Activated CD4-positive, alpha-beta memory T cell treated with anti-CD3 and anti-CD28 coated beads, Interleukin-2, amount 10 ng/mL, durations not matched to agents 7 days and 5 days (primary cell): ENCODE measurements at places on chromosomes 16 and 17.

- no peaks in the 10 kb centered on the region for H3K27me3 ChIP-seq
- peaks cover 19% of the 10 kb centered on the region for H3K4me1 ChIP-seq
- H3K27ac ChIP-seq: peak overlapping the region; percentile 61
- H3K4me3 ChIP-seq: peak overlapping the region; percentile 70
Observed at GRCh38 chr17:45262516-45263476, 902 bp upstream of the SPATA32 start.

GRCh38 chr17:72386619-72387237 is 265.9 kb downstream of the SOX9 start:
- H3K27ac ChIP-seq: no peak overlapping the region
- no peaks in the 10 kb centered on the region for H3K4me1 ChIP-seq
- no peaks in the 10 kb centered on the region for H3K36me3 ChIP-seq
- peaks cover 2% of the 10 kb centered on the region for H3K27me3 ChIP-seq

GRCh38 chr16:7340938-7341337 is 8.3 kb downstream of the RBFOX1 start:
- no peaks in the 10 kb centered on the region for H3K27me3 ChIP-seq
- H3K4me1 ChIP-seq: no peaks in the 10 kb centered on the region
- H3K27ac ChIP-seq: no peak overlapping the region

DNA sequence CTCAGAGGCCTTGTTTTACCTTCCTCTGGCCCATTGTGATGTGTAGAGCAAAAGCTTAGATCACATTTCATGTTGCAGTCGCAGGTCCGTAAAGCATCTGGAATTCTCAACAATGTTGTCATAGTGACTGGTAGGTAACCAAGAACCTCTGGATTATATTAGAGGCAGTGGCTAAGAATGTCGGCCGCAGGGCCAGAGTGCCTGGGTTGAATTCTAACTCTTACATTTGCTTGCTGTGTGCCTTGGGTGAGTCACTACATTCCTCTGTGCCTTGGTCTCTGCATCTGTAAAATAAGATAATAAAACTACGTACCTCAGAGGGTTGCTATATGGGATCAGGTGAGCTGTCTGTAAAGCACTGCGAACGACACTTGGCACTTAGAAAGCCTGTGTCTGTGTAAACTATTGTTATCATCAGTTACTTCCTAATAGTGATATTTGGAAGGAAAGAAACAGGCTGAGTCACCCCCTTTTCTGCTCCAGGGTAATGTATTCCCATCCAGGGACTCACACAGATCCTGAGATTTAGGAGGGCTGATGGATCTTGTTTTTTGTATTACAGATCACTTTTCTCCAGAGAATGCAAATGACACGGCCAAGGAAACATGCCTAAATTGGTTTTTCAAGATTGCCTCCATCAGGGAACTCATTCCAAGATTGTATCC is 52.2 kb downstream of the VPS35L start:
- H3K4me3 ChIP-seq: no peak overlapping the region
- peaks cover 2% of the 10 kb centered on the region for H3K4me1 ChIP-seq
- H3K27ac ChIP-seq: no peak overlapping the region
- no peaks in the 10 kb centered on the region for H3K27me3 ChIP-seq

GRCh38 chr17:40647624-40648383 is at the start of gene SMARCE1:
TSS of gene SMARCE1 (minus strand) at chr17:40647818. CDS start at chr17:40645802, 2,016 bp downstream.
- H3K4me3 ChIP-seq: peak within 1 kb of the TSS; percentile 95
- H3K36me3 ChIP-seq: peaks cover 35% of the 10 kb centered on the region
- H3K27me3 ChIP-seq: no peaks in the 10 kb centered on the region
- H3K4me1 ChIP-seq: peaks cover 52% of the 10 kb centered on the region

GRCh38 chr17:3929181-3929580 is 12.9 kb upstream of the P2RX1 start:
- no peak overlapping the region for H3K4me3 ChIP-seq
- H3K27me3 ChIP-seq: no peaks in the 10 kb centered on the region
- H3K36me3 ChIP-seq: peaks cover 62% of the 10 kb centered on the region
- no peak overlapping the region for H3K27ac ChIP-seq
- DNase-seq: no peak
- no peaks in the 10 kb centered on the region for H3K4me1 ChIP-seq

- H3K27me3 ChIP-seq: no peaks in the 10 kb centered on the region
- H3K4me3 ChIP-seq: peak overlapping the region; percentile 97
Observed at GRCh38 chr17:29588017-29588561, 1.4 kb downstream of the GIT1 start.

GRCh38 chr16:86563469-86564345 is 2.9 kb upstream of the FOXC2 start:
- H3K27ac ChIP-seq: no peak overlapping the region
- H3K36me3 ChIP-seq: no peaks in the 10 kb centered on the region
- H3K27me3 ChIP-seq: peaks cover 42% of the 10 kb centered on the region
- H3K4me3 ChIP-seq: no peak overlapping the region
- H3K4me1 ChIP-seq: peaks cover 8% of the 10 kb centered on the region

DNA sequence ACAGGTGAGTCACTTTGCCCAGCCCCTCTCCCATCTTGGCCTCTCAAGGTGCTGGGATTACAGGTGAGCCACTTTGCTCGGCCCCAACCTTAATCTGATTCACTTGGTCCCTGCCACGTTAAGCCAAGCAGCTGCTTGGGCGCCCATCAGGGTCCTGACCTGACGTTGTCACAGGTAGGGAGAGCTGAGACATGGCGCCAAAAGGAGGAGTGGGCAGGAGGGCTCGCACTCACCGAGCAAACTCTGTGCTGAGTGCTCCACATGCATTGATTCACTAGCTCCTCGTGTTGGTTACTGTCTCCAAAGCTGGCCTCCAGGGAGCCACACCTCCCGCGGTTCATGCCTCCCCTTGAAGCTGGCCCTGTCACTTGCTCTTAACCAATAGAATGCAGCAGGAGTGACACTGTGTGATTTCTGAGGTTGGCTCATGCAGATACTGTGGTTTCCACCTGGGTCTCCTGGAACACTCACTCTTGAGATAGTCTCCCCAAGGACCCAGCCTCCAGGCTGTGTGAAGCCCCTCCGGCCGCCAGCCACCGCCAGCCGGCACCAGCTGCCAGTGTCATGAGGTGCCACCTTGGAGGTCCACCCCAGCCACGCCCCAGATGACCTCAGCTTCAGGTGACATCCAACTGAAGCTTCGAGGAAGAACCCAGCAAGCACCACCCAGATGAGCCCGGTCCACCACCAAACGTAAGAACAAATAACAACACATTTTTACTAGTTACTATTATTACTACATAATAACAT is 223.0 kb downstream of the GSG1L start:
- H3K4me3 ChIP-seq: no peak overlapping the region
- no peak for DNase-seq
- peaks cover 11% of the 10 kb centered on the region for H3K27me3 ChIP-seq
- H3K27ac ChIP-seq: no peak overlapping the region

DNA sequence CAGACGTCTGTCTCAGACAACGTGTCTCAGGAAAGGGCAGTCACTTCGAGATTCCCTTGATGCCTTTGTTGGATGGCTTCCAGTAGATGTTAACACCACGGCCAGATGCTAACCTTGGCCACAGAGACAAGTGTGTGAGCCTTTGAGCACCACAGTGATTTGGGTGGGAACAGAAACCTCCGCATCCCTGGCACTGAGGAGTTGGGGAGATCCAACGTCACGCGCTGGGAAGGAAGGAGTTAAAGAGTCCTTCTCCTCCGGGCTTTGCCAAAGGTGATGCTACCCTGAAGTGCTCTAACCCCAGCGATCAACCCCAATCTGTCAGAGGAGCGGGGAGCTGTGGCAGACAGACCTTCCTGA is 3.0 kb upstream of the ABR start:
- H3K27ac ChIP-seq: no peak overlapping the region
- peaks cover 11% of the 10 kb centered on the region for H3K27me3 ChIP-seq
- H3K4me1 ChIP-seq: peaks cover 10% of the 10 kb centered on the region
- H3K4me3 ChIP-seq: no peak overlapping the region
- no peaks in the 10 kb centered on the region for H3K36me3 ChIP-seq
- no peak for DNase-seq

DNA sequence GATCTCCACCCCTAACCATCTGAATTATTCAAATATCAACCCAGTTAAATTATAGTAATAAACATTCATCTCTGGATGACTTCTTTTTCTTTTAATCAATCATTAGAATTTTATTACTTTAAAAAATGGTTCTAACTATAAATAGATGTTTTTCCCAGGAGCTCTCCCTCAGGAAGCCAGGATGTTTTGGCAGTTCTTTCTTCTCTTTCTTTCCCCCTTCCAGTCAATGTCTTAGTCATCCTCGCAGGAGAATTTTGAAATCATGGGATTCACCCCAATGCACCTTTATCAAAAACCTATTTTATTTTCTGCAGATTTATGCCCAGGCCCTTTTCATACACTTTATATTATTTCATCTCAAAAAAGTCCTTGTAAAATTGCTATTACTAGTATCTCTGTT is 711.6 kb downstream of the CDH11 start:
- no peaks in the 10 kb centered on the region for H3K4me1 ChIP-seq
- no peaks in the 10 kb centered on the region for H3K36me3 ChIP-seq
- no peak overlapping the region for H3K4me3 ChIP-seq
- H3K27me3 ChIP-seq: no peaks in the 10 kb centered on the region
- no peak overlapping the region for H3K27ac ChIP-seq

- no peak overlapping the region for H3K27ac ChIP-seq
- DNase-seq: no peak
- no peaks in the 10 kb centered on the region for H3K36me3 ChIP-seq
Observed at GRCh38 chr16:89048090-89048725, 45.4 kb upstream of the ACSF3 start.

GRCh38 chr17:81061027-81061735 is 26.2 kb downstream of the BAIAP2 start:
- no peak for DNase-seq
- H3K36me3 ChIP-seq: no peaks in the 10 kb centered on the region
- no peak overlapping the region for H3K4me3 ChIP-seq
- no peak overlapping the region for H3K27ac ChIP-seq
- peaks cover 2% of the 10 kb centered on the region for H3K27me3 ChIP-seq

DNA sequence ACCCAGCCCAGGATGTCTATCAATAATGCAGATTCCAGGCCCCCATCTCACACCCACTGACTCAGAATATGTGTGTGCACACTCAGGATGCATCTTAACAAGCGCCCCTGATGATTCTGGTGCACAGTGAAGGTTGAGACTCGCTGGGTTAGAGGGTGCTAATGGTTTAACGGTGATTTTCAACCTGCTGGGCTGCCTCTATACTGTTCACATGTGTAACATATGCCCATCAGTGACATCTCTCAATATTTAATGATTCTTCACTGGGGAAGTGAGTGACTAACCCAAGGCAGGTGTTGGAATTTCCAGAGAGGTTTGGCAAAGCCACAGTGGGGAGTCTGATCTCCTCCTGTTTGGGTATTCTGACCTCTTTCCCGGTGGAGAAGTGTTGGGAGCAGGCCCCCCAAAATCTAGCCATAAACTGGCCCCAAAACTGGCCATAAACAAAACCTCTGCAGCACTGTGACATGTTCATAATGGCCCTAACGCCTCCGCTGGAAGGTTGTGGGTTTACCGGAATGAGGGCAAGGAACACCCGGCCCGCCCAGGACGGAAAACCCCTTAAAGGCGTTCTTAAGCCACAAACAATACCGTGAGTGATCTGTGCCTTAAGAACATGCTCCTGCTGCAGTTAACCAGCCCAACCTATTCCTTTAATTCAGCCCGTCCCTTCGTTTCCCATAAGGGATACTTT is 4.1 kb upstream of the DOC2B start:
- H3K27me3 ChIP-seq: peaks cover 30% of the 10 kb centered on the region
- no peaks in the 10 kb centered on the region for H3K36me3 ChIP-seq
- H3K27ac ChIP-seq: no peak overlapping the region
- H3K4me3 ChIP-seq: no peak overlapping the region

DNA sequence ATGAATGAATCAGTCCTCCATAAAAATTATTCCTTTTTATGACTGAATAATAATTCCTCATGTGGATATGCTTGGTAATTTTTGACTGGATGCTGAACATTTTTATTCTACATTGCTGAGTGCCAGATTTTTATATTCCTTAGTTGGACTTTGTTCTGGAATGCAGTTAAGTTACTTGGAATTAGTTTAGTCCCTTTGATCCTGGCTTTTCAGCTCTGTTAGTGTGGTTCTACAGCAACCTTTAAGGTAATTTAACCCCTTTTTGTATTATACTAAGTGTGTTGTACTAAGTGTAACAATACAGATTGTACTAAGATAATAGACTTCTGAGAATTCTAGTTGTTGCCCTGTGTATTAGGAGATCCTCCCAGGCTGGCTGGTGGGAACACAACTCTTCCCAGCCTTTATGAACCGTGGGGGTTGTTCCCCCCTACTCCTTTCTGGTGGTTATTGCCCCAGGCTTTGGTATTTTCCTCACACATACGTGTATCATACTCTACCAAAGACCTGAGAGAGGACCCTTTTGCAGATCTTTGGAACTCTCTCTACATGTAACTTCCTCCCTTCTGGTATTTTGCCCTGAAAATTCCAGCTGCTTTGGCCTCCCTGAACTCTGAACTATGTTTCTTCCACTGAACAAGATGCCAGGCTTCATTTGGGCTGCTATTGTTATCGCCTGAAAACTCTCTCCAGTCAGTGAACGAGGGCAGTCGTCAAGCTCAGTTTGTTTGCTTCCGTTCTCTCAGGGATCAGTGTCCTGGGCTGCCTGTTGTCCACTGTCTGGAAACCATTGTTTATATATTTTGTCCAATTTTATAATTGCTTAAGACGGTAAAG is 30.5 kb downstream of the TANGO6 start:
- no peak overlapping the region for H3K27ac ChIP-seq
- H3K4me1 ChIP-seq: no peaks in the 10 kb centered on the region
- DNase-seq: no peak
- H3K4me3 ChIP-seq: no peak overlapping the region
- H3K27me3 ChIP-seq: no peaks in the 10 kb centered on the region

- H3K36me3 ChIP-seq: no peaks in the 10 kb centered on the region
- DNase-seq: no peak
- H3K27ac ChIP-seq: no peak overlapping the region
Observed at GRCh38 chr17:56577190-56577842, 16.2 kb upstream of the NOG start.

- no peak overlapping the region for H3K4me3 ChIP-seq
- no peaks in the 10 kb centered on the region for H3K4me1 ChIP-seq
- peaks cover 19% of the 10 kb centered on the region for H3K36me3 ChIP-seq
- no peak for DNase-seq
Observed at GRCh38 chr17:75959051-75959838, 18.4 kb upstream of the FBF1 start.

DNA sequence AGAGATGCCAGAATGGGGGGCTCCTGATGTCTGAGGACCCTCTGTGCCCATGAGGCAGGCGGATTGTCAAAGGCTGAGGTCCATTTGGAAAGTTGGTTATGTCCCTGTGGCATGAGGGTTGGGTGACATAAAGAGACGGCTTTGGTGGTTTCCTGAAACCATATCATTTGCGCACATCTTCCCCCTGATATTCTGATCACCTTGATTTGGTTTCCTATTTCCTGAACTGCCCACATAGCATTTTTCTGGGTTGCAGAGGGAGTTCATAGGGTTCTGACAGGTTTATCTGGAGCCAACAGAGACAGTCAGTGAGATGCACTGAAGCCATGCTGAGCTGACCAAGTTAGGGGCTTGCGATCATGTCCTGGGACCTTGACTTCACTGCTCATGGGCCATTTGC is 15.7 kb upstream of the RNF222 start:
- H3K36me3 ChIP-seq: no peaks in the 10 kb centered on the region
- H3K4me1 ChIP-seq: peaks cover 32% of the 10 kb centered on the region
- H3K4me3 ChIP-seq: no peak overlapping the region
- H3K27ac ChIP-seq: no peak overlapping the region
